ENCODE measurements at places on chromosomes 1 and 21. TPM values are rescaled to one million over a fixed set of nuclear protein-coding genes. Genes with fewer than 3 reads are reported as not detected.

C8B gene
- total RNA-seq = not detected

ASCL5 gene
- under 0.01 TPM for total RNA-seq

HMCN1 gene
- 12.3 TPM for total RNA-seq

NUCKS1 gene
- 98.1 TPM for total RNA-seq

OR2L13 gene
- total RNA-seq = not detected

AGBL4 gene
- total RNA-seq = not detected

FAM131C gene
- total RNA-seq = 0.50 TPM

FLG2 gene
- total RNA-seq = not detected

OR4F16 gene
- total RNA-seq = 0.26 TPM

ADAM30 gene
- not detected for total RNA-seq

CLDN8 gene
- not detected for total RNA-seq

PTGFRN gene
- 1.2 TPM for total RNA-seq

CD160 gene
- total RNA-seq = not detected

LMX1A gene
- not detected for total RNA-seq

EDEM3 gene
- total RNA-seq = 52.4 TPM

DCDC2B gene
- total RNA-seq = not detected

PLA2G2F gene
- total RNA-seq = not detected

ABCG1 gene
- 0.77 TPM for total RNA-seq

NBPF20 gene
- 2.8 TPM for total RNA-seq

OR6N1 gene
- total RNA-seq = not detected

MFAP2 gene
- total RNA-seq = 16.2 TPM

DISC1 gene
- 4.3 TPM for total RNA-seq

AGT gene
- 14.1 TPM for total RNA-seq

ATP1A2 gene
- total RNA-seq = 1.8 TPM

ZMPSTE24 gene
- total RNA-seq = 60.9 TPM

LRP8 gene
- total RNA-seq = 8.4 TPM

RAVER2 gene
- 7.7 TPM for total RNA-seq

PYGO2 gene
- total RNA-seq = 28.1 TPM

SELP gene
- not detected for total RNA-seq

PLXNA2 gene
- total RNA-seq = 2.0 TPM

S100A12 gene
- total RNA-seq = not detected

FMO4 gene
- 7.3 TPM for total RNA-seq

CD244 gene
- total RNA-seq = not detected

RIMKLA gene
- under 0.01 TPM for total RNA-seq

BRINP3 gene
- total RNA-seq = 18.8 TPM

MROH9 gene
- 0.26 TPM for total RNA-seq

PPCS gene
- total RNA-seq = 39.3 TPM

CD247 gene
- total RNA-seq = not detected

RUNX3 gene
- total RNA-seq = 0.26 TPM

IPO13 gene
- 18.5 TPM for total RNA-seq

CHAF1B gene
- total RNA-seq = 1.0 TPM

FBXO28 gene
- 34.3 TPM for total RNA-seq

GPATCH3 gene
- total RNA-seq = 10.8 TPM

C1orf210 gene
- not detected for total RNA-seq

FAM167B gene
- total RNA-seq = 2.1 TPM

DISP3 gene
- under 0.01 TPM for total RNA-seq

GREM2 gene
- total RNA-seq = 4.9 TPM

SCYL3 gene
- total RNA-seq = 10.8 TPM

Data from fibroblast of lung (primary cell).